ENCODE measurements at places on chromosomes 2 and 18.

DNA sequence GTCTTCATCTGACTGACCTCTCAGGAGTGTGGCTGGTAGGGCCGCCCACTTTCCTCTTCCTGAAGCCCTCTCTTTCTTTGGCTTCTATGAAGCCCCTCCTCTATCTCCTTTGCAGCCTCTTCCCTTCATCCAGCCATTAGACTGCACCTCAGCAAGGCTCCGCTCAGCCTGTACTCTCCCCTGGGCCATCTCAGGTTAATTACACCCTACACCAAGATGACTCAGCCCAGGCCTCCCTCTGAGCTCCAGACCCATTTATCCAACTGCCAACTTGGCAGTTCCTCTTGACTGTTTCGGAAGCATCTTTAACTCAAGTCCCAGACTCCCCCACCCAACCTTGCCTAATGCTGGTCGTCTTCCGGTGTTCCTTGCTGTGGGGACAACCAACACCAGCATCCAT is 5.8 kb upstream of the WNT6 start:
- no peak for DNase-seq

DNA sequence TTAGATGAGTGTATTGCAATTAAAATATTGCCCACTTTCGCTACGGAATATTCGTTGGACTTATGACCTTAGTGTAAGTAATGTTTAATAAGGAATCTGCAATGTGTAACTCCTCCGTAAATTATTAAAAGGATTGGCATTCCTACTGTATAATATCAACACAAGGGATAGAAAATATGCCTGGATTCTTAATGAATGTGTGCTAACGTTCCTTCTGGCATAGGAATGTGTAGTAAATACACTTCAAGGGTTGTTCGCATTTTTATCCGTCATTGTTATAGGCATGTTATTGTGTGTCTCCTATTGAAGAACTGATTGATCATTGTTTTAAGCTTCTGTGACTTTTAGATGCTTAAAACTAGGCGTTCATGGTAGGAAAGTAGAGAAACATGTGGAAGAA is 134.5 kb downstream of the NEDD4L start:
- no peak for DNase-seq

GRCh38 chr2:198753101-198753500 is 704.6 kb downstream of the SATB2 start:
- DNase-seq = no peak

- DNase-seq = no peak
Measured at GRCh38 chr2:174350018-174350417, 15.3 kb downstream of the SP9 start.

DNA sequence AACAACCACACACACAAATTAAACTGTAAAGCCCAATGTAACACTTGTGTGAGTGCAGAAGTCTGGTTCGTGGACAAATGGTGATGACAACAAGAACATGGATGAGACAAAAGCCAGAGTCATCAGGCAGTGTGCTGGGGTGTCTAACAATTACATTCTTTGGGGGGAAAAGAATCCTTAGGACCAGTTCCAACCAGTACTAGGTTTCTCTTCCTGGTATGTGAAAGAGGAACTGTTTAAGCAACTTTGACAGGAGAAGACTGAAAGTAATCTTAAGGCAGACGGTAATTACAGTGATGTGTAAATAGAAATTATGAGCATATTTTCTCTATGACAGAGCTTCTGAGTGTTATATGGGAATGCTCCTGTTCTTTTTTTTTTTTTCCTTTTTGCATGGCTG is 133.4 kb downstream of the AFF3 start:
- no peak for DNase-seq

GRCh38 chr2:126656431-126657147 is 631 bp downstream of the GYPC start:
- DNase-seq = no peak

DNA sequence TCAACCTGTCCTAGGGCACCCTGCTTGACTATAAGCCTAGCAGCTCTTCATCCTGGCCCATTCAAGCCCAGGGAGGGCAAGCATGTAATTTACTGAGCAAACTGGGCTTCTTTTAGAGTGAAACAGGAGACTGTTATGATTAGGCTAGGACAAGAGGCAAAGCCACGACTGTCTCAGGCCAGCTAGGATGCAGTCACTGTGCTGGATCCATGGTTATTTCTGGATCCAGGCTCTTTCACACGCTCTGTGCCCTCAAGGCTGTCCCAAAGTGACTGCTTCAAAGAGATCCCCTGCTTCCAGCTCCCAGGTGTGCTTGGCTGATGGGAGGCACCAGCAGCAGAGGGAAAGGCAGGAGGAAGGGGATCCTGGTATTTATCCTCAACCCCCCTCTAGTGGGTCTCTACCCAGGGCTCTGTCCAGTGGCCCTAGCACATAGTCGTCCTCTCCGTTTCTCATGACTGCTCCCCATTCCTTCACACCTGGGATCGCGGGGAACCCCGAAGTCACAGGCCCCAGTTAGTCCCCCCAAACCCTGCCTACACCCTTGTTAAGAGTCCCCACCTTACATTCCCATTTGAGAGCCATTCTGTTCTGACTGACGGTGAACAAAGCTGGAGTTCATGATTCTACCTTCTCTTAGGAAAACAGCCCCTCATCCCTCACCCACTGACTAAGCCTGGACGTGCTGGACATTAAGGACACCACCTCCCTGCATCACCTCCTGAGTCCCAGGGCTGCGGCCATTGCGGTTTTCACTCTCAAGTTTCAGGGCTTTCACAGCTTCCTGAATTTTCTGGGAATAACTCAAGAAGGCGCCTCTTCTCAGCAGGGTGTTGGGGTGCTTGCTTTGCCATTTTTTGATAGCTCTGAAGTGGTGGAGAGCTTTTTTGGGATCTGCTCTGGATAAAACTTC is 63.2 kb downstream of the POLR1A start:
- no peak for DNase-seq

DNA sequence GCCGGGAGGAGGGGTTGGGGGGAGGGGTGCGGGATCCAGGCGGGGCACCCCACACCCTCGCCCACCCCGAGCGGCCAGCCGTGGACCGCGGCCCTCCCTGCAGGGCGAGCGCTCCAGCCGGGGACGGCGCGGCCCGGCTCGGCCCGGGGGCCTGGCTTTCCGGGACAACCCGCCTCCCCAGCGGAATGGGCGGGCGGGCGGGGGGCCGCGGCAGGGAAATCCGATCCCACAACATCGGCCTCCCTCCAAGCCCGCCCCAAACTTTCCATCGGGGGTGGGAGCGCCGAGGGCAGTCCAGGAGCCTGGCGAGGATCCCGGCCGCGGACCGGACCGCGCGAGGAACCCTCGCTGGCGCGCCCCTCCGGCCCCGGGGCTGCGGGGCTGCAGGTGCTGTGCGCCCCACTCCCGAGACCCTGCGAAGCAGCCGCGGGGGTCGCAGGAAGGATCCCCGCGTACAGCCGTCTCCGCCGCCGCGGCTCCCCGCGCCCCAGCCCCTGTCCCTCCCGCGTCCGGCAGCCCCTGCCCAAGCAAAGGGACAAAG is 529 bp downstream of the SEMA4C start:
- no peak for DNase-seq

DNA sequence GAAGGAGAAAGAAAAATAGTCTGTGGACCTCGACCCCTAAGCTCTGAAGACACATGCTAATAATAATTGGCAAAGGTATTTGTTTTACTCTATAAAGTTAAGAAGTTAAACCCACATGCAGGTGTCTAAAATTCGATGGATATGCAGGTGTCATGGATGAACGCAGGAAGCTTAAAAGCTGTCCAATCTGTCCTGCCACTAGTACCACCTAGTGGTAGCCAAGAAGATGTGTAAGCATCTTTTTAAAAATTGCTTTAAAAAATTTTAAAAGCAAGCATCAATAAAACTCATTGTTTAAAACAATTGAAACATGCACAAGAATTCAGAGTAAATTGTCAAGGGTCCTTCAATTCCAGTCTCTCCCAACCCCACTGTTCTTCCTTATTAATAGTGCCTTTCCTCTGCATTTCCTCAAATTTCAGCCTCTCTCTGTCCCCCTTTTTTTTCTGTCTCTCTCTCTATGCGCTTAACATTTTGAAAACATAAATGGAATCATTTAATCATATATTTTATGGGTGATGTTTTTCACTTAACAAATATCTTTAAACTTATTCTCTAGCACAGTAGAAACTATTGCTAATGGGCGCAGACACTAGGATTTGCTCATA is 30.6 kb upstream of the PPP3R1 start:
- DNase-seq = no peak

DNA sequence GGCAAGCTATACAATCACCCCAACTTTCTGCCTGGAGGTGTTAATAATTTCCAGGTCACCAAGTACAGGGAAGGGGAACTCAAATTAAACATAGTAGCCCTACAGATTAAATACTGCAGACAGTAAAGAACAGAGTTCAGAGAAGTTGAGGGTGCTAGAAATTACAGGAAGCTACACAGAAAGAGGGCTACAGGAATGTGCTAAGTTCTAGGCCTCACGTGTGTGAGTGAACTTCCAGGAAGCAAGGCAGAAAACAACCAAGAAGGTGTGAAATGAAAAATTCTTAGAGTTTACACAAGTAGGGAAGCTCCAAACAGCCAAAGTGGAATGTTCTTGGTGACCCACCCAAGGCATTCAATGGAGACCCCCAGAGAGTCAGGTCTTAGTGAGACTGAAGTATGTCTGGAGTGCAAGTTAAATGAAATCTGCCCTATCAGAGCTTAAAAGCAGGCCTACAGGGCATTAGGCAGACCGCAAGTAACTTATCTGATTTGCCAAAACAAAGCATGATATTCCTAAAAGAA is 58.1 kb upstream of the RNU4ATAC start:
- DNase-seq = no peak

GRCh38 chr2:131493199-131493968 is 1.2 kb upstream of the MZT2A start:
- DNase-seq = no peak

DNA sequence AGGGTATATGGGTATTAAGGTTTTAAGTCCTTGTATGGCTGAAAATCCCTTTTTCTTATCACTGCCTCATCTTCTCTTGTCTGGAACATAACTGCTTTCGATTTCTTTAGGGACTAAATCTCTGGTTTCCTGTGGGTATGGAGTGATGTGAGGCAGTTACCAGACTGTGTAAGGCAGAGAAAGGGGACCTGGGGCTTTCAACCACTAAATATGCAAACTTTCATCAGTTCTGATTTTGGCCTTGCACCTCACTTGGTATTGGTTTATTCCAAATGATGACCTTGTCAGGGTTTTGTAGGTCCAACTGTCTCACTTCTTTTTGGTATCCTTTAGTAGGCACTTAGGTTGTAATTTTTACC is 9.3 kb downstream of the MAP4K4 start:
- DNase-seq = no peak

GRCh38 chr2:170375192-170375591 is 197.2 kb downstream of the MYO3B start:
- no peak for DNase-seq

GRCh38 chr2:8522687-8523086 is 159.2 kb upstream of the ID2 start:
- DNase-seq = no peak

- no peak for DNase-seq
Measured at GRCh38 chr2:72126186-72127100, 21.2 kb downstream of the CYP26B1 start.

- no peak for DNase-seq
Measured at GRCh38 chr2:121665504-121665903, 16.2 kb upstream of the CLASP1 start.

DNA sequence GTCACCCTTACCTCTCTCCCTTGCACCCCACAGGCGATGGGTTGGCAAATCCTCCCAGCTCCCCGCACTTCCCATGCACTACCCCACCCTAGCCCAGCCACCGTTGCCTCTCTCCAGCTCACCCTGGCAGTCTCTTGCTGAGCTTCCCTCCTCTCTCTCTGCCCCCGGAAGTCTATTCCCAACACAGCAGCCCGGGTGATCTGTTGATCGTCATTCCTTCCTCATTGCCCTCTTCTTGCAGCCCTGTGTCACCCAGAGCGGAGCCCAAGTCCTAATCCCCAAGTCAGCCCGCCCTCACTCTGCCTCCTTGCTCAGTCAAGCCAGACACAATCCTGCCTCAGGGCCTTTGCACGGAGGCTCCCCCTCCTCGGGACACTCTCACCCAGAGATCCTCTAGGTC is 55.2 kb downstream of the CIB4 start:
- no peak for DNase-seq

GRCh38 chr2:25960920-25961319 is 21.4 kb downstream of the KIF3C start:
- no peak for DNase-seq

DNA sequence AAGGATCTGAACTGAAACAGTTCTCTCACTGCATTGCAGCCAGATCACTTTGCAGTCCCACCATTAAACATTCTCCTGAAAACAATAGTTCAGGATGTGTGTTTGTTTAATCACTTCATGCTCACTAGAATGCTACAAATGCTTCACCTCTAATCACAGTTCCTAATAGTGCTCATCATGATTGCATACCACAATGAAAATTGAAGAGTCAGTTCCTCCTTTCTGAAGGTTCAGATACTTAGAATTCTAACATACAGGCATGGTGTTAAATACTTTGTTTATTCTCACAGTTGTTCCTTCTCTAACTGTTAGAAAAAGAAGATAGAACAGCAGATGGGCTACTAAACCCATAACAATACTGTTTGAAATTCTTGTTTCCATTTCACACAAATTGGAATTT is 622.3 kb upstream of the ACVR2A start:
- DNase-seq = no peak

GRCh38 chr2:46891956-46892553 is 23.6 kb downstream of the MCFD2 start:
- no peak for DNase-seq

GRCh38 chr2:95023222-95023597 is 2.3 kb upstream of the MAL start:
- no peak for DNase-seq

GRCh38 chr2:203177361-203177760 is 61.5 kb upstream of the CYP20A1 start:
- DNase-seq = no peak
